Fibroblast of skin of right quadriceps (primary cell): ENCODE measurements at places on chromosomes 13 and 19.
A peak's percentile ranks its signal among the peaks of the same experiment; 100 is the strongest.

GRCh38 chr19:46144756-46145155, 3.3 kb upstream of the IGFL2 start:
- DNase-seq: no peak

DNA sequence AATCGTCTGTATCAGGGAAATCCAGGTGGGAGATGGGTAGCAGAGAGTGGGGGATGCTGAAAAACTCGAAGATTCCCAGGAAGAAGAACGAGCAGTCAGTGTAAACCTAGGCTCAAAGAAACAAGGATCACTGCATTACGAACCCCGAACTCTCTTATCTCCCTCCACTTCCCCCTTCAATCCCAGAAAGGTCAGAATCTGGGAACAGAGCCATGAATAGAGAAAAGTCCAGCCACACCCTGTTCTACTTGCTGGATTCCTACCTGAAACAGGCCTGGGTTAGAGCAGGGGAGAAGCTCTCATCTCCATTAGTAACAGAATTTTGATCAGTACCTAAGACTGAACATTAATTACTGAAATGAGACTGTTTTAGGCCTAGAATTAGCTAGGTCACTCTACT, 24.4 kb downstream of the EPSTI1 start:
- DNase-seq: no peak

DNA sequence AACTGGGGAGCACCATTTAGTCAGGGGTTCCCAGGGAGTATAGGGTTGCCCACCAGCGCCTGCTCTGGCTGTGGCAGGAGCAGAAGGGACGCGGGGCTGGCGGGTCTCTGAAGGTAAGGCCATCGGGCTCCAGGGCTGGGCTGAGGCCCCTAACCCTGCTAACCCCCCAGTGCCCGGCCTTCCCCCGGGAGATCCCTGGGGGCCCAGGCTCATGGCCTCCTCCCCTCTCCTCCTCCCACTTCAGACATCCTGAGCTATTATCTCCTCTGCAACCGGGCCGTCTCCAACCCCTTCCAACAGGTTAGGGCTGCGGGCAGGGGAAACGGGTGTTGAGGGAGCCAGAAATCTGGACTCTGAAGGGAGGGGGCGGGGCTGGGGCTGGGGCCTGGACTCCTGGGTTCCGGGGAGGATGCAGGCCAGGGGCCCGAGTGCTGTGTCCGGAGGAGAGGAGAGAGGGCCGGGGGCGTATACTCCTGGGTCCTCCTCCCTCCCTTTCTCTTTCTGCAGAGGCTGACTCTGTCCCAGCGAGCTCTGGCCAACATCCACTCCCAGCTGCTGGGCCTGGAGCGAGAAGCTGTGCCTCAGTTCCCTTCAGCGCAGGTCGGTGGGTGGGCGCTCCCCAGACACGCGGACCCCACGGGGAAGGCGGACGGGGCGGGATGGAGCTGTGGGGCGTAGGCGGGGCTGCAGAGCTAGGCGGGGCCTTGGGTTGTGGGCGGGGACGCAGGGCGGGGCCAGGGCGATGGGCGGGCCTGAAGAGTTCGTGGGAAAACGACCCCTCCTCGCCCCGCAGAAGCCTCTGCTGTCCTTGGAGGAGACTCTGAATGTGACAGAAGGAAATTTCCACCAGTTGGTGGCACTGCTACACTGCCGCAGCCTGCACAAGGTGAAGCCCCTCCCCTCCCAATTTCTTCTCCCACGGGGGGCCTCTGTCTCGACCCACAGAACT, 15.3 kb downstream of the TTYH1 start:
- no peak for DNase-seq

DNA sequence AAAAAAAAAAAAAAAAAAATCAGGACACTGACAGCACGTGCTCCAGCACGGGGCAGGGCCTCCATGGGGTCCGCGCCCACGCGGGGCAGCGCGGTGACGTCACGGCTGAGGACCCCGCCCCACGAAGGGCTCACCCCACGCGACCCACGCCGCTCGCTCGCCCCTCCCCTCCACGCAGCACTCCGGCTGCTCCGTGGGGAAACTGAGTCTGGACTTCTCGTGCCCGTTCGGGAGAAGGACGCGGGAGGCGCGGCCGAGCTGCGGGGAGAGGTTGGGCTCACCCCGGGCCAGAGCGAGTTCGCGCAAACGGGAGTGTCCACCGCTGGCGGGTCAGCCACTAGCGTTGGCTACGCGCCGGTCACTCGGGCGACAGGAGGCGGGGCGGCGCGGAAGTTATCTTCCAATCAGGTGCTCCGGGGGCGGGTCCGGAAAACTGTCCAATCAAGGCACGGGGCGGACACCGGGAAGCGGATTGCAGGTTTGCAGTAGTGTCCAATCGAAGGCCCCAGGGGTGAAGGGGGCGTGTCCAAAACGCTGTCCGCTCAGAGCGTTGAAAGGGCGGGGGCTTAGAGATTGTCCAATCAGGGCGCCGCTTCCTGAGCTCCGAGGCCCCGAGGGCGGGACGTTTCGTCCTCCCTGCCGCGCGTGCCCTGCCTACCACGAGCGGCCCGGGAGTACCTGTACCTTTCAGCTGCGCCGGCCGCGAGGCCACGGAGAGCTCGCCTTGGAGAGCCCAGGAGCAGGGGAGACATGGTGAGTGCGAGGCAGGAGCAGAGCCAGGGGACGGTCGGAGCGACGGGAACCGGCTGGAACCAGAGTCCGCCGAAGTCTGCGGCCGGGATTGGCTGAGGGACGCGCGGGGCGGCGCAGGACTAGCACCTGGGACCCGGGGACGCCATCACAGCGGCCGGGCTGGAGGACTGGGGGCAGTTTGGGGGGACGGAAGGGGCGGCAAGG, at the start of gene ZNF57:
TSS of gene ZNF57 (plus strand) at position 633 of the 957 bp plus-strand sequence. CDS start at position 751, 118 bp downstream.
- peak; percentile 98 for DNase-seq

- DNase-seq: peak; percentile 60
These were observed 665.6 kb downstream of the SLITRK1 start for GRCh38 chr13:83216479-83217245.

GRCh38 chr19:18408053-18408476, 10.6 kb upstream of the LRRC25 start:
- no peak for DNase-seq

DNA sequence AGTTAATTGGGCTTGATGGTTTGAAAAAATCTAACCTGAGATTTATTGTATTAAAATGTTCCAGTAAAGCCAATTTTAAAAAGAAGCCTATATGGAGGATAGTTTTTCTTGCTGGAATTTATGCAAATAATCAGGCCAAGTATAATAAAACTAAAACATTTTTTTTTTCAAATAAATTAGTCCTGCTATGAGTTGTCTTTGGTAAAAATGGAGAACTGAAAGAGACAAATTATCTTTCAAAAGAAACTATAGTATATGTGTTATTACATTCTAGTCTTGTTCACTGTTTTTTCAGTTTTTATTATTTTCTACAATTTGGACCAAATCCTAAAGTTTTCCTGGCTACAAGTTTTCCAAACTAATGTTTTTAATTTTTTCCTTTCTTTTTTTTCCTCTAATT, 468.9 kb downstream of the UQCRFS1 start:
- no peak for DNase-seq

- DNase-seq: no peak
These were observed 75.8 kb upstream of the MCF2L start for GRCh38 chr13:112893207-112893569.

- DNase-seq: no peak
These were observed 189.5 kb downstream of the SLITRK1 start for GRCh38 chr13:83692800-83693199.

GRCh38 chr19:17499648-17500446, 11.6 kb upstream of the PGLS start:
- DNase-seq: peak; percentile 56

DNA sequence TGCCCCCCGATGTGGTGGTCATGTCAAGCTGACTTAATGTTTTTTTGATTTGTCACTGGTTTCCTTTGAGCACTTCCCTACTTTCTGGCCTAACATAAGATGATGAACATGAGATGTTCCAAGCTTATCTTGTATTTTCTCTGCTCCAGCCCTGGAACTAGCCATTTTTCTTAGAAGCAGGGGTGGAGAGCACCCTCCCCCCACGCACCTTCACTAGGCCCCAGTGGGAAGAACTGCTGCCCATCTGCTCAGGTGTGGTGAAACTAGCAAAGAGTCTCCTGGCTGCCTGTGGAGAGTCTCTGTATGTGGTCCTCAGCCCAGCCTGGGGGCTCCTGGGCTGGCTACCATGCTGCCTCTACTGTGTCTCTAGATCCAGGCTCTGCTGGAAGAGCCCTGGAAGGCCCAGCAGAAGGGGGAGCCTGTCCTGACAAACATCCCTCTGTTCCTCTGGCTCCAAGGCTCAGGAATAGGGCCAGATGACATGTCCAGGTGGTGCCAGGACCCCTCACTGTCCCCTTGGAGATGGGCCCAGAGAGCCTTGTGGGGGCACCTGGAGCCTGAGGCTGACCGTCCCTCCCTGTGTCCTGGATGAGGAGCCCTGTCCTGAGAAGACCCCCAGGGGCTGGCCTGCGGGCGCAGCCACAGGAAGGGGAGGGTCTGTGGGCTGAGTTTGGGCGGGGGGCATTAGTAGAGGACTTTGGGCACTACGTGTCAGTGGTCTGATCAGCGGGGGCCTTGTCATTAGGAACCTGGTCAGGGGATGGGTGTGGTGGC, 4.8 kb upstream of the ZNF14 start:
- no peak for DNase-seq

- DNase-seq: no peak
These were observed 116.9 kb upstream of the EDNRB start for GRCh38 chr13:78035500-78035899.

DNA sequence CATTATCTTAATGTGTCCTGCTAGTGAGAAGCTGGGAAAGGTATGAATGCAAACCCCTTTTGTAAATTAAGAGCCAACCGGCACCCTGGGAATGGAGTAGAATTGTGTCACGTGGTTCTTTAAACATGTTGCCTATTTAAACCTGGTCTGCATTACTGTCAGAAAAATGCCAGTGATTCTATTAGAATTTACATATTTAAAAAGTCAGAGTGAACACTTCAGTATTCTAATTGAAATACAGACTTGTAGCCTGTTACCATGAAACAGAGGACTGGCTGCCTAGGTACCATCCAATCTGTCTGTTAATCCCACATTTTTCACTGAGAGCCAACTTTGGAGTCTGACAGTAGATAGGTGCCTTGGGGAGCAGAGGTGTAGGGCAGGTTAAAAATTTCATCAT, 652.3 kb upstream of the ARGLU1 start:
- no peak for DNase-seq

DNA sequence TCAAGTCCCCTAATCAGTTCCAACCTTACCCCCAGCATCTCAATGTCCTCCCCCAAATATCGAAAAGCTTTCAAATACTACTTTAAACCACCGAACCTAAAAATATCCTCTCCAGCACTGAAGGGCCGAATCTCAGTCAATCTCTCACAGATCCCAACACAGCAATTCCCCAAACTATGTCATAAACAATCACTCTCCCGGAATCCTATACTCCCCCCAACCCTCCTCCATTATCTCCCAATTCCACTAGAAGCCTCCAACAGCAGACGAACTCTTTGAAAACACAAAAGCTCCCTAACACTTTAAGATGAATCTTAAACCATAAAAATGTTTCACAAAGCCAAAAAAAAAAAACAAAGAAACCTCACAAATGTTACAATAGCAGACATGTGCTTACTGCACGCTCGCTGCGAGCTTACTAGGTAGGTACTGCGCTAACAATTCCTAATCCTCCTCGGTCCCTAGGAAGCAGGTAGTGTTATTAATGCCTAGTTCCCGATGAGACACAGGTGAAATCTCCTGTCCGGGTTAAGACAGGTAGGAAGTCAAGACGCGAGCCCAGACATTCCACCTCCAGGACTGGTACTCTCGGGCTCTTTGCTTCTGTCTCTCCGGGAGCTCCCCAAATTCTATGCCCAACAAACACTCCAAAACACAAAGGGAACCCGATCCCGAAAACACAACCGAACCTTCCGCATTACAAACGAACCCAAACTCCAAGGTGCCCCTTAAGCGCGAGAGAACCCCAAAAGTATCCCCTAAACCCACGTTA, 14.2 kb downstream of the FBXO46 start:
- peak; percentile 35 for DNase-seq

DNA sequence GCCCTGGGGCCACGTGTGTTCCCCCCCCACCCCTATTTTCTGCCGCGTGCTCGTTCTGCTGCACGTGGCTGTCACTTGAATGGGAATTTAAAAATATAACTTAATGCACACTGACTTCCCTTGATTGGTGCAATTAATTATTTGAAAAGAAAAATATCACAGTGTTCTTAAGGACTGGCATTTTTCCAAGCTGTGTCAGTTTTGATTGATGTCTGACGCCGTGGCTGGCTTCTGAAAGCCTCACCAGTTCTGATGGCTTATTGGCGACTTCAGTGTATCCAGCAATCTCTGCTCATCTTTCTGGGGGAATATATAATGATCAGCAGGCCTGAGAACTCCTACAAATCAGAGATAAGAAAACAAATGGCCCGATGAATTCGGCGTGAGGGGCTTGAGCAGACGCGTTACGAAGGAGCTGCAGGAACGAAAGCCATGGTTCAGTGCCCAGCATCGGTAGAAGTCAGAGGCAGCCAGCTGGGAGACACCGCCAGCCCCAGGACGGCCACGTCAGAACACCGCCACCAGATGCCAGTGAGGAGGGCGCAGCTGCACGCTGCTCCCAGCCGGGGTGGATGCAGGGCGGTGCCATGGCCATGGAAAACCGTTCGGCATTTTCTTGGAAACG, 111.2 kb downstream of the KDM4B start:
- no peak for DNase-seq

GRCh38 chr13:108924134-108924533, 294.7 kb downstream of the MYO16 start:
- no peak for DNase-seq

GRCh38 chr19:926589-927350, 935 bp downstream of the ARID3A start:
- DNase-seq: peak; percentile 40

GRCh38 chr13:96089749-96090239, at the start of gene HS6ST3:
HS6ST3 (plus strand) TSS chr13:96090107.
- no peak for DNase-seq

- DNase-seq: no peak
These were observed 9.8 kb downstream of the SIGLEC10 start for GRCh38 chr19:51407511-51408131.

- DNase-seq: peak; percentile 16
These were observed 28.3 kb downstream of the PIP5K1C start for GRCh38 chr19:3671680-3672574.

DNA sequence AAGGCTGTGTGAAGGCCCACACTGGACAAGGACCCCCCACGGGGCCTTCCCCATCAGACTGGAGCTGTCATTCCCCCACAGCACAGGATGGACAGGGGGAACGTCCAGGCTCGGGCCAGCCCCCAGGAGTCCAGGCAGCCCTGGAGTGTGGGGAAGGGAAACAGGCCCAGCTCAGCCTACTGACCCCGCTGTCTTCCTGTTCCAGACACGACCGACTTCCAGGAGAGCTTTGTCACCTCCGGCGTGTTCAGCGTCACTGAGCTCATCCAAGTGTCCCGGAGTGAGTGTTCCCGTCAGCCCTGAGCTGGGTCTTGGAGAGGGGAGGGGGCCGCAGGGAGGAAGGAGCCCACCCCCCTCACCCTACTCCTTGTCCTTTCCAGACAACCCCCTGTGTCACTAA, 47.0 kb downstream of the SMIM24 start:
- DNase-seq: no peak

GRCh38 chr13:62687732-62688131, 1272.1 kb upstream of the PCDH20 start:
- no peak for DNase-seq

DNA sequence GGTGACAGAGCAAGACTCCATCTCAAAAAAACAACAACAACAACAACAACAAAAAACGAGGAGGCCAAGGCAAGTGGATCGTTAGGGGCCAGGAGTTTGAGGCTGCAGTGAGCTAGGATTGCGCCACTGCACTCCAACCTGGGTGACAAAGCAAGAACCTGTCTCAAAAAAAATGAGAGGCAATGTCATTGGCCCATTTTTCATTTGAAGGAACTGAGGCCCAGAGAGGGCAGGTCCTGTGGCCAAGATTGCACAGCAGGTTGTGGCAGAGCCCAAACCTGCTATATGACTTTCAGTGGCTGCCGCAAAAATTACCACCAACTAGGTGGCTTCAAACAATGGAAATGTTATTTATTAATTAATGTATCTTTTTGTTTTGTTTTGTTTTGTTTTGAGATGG, 5.5 kb downstream of the PIK3R2 start:
- DNase-seq: no peak
